ENCODE measurements at places on chromosomes 11 and 22.

- no peak for DNase-seq
Measured at GRCh38 chr11:122862091-122862490, 20.5 kb upstream of the JHY start.

- no peak for DNase-seq
Measured at GRCh38 chr22:37381489-37381888, 45.8 kb downstream of the ELFN2 start.

DNA sequence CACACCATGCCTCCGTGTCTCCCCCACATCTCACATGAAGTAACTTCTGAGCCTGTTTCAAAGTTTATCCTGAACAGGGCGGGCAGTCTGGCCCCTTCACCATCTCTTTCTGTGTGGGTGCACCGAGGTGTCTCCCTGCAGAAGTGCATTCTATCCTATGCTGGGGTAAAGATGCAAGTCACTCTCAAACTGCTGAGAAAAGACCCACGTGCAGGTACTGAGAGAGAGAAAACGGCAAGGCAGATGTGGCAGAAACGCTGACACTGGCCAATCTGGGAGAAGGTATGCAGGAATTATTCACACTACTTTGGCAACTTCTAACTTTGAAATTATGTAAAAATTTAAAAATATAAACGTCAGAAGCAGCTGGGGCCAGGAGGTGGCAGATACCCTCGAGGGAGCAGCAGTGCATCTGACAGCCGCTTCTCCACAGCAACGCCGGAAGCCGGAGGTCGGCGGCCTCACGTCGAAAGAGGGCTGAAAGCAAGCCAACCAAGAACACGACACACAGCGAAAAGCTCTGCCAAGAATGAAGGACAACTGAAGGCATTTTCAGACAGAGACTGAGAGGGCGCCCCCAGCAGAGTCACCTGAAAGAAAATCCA lies 34.2 kb upstream of the MOB2 start:
- no peak for DNase-seq

DNA sequence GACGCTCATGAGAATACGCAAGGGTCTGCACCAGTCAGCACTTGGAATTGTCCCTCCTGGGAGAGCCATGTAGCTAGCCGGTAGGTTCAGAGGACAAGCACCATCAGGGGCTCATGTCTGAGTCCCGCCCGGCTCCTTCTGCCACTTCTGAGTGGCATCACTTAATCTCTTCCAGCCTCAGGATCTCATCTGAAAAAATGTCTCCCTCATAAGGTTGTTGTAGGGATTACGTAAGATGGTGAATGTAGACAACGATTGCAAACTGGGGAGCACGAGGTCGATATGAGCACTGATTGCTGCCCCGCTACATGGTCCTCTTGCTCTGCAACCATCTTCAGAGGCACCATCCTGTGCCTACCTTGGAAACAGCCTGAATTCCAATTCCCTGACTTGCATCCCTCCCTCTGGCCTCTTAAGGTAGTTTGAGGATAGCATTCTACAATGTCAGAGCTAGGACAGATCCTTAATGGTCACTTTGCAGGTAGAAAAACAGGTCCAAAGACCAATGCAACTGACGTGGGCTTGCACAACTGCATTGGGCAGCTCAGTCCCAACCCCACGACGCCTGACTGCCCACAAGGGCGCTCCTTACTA lies 115.8 kb upstream of the TMEM45B start:
- DNase-seq, result no peak

DNA sequence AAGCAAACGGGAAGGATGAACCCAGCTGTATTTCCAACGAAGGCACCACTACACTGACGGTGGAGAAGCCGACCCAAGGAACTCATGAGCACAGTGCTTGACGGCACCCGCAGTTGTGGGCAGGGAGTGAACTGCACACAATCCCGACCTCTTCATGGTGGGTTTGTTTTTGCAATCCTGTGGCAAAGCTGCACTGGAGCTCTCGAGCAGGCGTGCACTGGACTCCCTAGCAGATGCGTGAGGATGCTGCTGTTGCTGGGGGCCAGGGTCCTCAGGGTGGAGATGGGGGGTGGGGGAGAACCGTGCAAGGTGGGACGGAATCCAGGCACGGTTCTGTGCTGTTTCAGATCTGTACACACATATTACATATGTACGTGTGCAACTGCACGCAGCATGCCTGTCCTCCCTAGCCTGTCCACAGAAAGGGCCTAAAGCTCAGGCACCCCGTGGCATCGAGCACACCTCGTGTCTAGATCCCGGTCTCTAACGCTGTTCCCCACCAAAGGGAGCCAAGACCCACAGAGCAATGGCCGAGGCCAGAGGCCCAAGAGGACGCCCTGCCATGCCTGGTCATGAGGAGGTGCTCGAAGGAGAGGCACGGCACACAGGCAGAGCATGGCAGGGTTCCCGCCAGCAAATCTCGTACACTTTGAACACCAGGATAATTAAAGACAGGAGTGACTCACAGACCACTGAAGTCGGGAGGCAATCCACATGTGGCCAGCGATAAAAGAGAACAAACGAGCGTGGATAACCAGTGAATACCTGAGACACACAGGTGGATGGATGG lies 17.6 kb downstream of the ALG12 start:
- no peak for DNase-seq

GRCh38 chr11:11380883-11381282 lies 27.8 kb upstream of the CSNK2A3 start:
- no peak for DNase-seq

GRCh38 chr22:41052661-41053490 lies 39.5 kb upstream of the EP300 start:
- no peak for DNase-seq

Measured in activated T-helper 1 cell treated with Interleukin-2 at 50 U/mL for 16 hours (primary cell).